ENCODE measurements at places on chromosomes 12 and 14.
A peak's percentile ranks its signal among the peaks of the same experiment; 100 is the strongest.

GRCh38 chr14:79295385-79295784 lies 915.9 kb downstream of the DIO2 start:
- no peak for DNase-seq

DNA sequence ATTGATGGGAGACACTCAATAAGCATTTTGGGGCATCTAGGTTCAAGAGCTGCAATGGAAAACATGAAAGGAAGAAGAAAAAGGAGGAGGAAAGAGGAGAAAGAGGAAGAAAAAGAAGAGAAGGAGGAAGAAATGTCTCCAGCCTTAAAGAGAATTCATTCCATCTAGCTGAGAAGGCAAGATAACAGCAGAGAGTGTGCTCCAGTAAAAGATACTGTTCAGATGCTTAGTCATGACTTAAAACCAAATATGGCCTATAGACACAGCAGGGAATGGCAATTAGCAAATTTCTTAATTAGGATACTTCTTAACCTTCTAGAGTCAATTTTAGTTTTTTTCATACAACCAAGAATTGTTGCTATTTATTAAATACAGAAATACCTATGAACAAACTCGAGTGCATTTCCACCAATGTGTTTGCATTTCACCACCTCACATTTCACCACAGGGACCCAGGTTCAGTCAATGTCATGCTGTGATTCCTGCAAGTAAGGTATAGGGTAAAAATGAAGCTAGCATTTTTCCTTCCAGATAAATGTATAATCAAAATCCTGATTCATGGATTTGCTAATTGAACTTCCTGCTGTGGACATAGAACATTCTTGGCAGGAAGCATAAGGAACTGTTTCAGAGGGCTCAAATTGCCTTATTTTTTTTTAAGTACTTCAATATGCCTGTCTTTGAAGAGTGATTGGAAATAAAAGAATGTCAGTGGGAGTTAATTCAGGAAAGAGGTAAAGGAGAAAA lies 177.8 kb downstream of the RPS29 start:
- DNase-seq: no peak

DNA sequence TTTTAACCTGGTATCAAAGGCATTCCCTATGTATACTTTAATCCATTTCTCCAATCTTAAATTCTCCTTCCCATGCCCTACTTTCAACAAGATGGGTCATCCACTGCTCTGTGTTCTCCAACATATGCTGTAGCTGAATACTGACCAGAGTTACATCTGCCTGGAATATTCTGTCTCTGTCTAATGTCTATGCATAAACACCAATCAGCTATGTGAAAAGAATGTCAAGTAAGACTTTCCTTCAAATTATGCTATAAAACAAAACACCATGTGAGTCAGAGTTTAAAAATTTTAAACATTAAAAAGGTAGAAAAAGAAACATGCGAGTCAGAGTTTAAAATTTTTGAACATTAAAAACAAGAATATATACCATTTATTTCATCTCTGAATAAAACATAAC lies 19.3 kb downstream of the NT5DC3 start:
- DNase-seq: no peak

DNA sequence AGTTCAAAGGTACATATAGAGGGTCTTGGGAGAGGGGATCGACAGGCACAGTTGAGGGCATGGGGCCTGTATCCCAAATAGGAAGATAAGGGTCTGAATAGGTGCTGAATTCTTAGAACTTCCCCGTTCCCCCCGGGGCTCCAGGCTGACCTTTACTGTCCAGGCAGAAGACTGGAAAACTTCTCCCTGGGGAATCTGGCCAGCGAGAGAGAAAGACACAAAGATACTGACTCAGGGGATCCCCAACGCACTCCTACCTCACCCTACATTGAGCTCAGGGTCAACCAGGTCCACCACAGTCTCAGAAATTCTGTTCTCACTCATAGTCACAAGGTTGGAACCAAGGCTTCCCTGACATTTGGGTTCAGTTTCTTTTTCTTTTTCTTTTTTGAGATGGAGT lies 46.2 kb downstream of the ACACB start:
- no peak for DNase-seq

GRCh38 chr12:6697584-6698351 lies 2.8 kb downstream of the PIANP start:
- DNase-seq: peak; percentile 53

DNA sequence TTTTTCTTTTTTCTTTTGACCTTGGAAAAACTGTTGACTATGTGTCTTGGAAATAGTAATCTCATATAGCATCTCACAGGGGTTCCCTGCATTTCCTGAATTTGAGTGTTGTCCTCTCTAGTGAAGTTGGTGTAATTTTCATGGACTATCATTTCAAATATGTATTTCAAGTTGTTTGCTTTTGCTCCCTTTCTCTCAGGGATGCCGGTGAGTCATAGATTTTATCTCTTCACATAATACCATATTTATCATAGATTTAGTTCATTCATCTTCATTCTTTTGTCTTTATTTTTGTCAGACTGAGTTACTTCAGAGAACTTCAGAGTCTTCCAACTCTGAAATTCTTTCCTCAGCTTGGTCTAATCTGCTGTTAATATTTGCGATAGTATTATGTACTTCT lies 1320.6 kb downstream of the LRFN5 start:
- no peak for DNase-seq

- DNase-seq: no peak
These were observed 127.6 kb upstream of the AMIGO2 start for GRCh38 chr12:47207340-47207717.

DNA sequence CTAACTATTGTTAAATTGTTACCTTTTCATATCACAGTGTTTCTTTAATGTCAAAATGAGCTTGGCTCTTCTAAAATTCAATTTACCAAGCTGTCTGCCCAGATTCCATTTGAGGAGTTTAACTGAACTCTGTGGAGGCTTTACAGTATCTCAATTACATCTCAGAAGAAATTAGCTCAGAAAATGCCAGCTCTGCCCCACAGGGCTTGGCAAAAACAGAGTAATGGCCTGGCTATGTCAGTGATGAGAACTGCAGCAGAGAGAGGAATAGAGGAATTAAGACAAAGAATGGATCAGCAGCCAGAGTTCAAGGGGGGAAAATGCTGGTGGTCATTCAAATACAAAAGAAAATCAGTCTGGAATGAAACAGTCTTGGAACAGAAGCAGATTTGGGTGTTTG lies 15.8 kb upstream of the TMTC1 start:
- DNase-seq: no peak

- no peak for DNase-seq
These were observed 57.2 kb upstream of the AEBP2 start for GRCh38 chr12:19382111-19382526.

GRCh38 chr12:89038831-89039512 lies 313.3 kb downstream of the DUSP6 start:
- no peak for DNase-seq

DNA sequence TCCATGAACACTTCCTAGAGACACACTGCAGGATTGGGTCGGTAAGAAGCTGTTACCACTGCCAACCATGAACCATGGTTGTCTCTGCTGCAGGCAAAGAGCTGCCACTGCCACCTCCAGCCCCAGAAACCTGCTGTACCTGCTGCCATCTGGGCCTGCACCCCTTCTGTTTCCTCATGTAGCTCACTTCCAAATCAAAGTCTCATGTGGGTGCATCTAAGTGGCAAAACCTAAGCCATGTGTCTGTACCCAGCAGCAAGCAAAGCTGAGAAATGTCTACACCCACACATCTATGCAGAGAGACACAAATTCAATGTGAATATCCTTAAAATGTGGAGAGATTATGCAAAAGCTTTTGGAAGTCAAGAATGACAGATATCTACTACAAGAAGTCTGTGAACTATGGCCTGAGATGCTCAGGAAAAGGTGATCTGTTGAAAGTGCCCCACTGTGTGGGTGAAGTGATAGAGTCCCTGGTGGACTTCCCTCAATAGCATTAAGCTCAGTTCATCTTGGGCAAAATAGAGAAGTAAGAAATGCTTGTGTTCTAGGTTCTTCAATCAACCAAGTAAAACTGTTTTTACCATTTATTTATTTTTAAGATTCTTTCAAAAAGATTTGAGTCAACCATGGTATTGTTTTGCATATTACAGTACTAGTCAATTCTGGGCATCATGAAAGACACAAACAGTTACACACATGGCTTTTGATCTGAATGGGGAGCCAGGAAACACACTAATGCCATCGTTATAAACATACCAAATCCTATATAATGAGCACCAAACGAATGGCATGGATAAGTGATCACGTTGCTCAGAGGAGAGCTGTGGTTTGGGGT lies 64.4 kb downstream of the FOS start:
- DNase-seq: no peak

- peak; percentile 15 for DNase-seq
These were observed 419 bp upstream of the ATXN7L3B start for GRCh38 chr12:74537126-74537706.

DNA sequence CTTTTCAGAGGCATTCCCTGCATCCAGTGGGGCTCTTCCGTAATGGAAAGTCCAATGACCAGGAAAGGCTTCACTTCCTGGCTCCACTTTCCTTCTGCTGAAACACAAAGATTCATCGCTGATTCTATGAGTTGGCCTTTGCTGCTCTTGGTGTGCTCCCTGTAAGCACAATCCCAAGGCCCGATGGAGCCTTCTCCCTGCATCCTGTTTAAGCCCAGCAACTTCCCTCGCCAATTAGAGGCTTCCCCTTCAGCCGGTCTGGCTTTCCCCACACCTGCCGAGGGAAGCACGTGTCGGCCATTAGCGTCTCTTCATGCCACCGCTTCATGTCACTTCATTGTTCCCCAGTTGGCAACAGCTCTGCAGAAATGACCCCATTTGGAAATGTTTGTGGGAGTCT lies 693.9 kb downstream of the MED13L start:
- DNase-seq: no peak

- DNase-seq: no peak
These were observed 13.6 kb upstream of the GPR68 start for GRCh38 chr14:91258011-91258618.

GRCh38 chr12:39824505-39825212 lies 205.1 kb upstream of the ABCD2 start:
- no peak for DNase-seq

- no peak for DNase-seq
These were observed 923.0 kb upstream of the TMEM132C start for GRCh38 chr12:127343940-127344339.

DNA sequence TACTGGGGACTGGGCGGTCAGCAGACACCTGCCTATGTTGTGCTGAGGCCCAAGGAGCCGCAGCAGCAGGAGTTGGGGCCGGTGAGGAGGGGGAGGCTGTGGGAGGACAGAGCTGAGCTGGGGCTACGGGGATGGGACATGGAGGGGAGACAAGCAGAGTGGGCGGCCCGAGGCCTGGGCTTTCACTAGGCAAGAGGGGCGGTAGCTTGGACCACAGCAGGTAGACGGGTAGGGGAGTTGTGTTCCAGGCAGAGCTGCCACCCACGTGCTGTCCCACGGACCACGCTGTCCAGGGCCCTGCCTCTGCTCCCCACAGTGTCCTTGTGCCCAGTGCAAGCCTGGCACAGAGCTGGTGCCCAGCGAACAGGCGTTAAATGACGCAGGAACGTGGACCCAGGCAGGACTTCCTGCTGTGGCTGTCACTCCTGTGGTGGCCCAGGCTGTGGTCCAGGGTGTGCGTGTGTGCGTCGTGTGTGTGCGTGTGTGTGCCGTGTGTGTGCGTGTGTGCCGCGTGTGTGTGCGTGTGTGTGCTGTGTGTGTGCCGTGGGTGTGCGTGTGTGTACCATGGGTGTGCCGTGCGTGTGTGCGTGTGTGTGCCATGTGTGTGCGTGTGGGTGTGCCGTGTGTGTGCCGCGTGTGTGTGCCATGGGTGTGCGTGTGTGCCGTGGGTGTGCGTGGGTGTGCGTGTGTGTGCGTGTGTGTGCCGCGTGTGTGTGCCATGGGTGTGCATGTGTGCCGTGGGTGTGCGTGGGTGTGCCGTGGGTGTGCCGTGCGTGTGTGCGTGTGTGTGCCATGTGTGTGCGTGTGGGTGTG lies 6.8 kb downstream of the CEP170B start:
- no peak for DNase-seq

DNA sequence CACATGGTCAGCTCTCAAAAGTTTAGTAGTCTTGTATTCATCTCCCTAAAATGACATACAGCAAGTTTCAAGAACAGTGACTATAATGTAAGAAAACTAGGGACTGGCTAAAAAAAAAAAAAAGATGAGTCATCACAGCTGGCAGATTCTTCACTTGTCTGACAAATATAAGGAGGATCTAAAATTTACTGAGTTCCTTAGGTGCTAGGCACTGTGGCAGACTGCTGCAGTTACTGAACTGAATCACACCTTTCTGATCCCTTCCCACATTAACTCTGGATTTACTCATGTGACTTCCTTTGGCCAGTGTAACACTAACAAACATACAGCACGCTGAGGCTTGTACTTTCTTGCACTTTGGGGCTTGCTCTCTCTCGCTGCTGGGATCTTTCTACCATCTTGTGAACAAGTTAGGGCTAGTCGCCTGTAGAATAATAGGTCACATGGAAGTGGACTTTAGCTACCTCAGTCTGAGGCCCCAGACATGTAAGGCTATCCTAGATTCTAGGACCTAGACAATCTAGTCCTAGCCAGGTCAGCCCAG lies 32.1 kb downstream of the BAZ1A start:
- DNase-seq: no peak

DNA sequence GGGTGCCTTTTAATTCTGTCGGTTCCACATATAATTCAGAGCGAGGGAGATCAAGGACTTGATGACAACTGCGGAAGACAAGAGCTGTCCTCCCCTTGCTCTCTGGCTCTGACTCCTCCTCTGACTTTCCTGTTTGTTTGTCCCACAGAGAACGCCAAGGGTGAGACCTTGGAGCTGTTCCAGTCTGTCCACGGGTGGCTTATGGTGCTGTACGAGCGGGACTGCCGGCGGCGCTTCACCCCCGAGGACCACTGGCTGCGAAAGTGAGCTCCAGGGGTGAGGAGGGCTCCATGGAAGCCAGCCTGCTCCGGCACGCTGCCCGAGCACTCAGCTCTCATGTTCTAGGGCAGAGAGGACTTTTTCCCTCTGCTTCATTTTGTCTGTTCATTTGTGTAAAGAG lies 32.8 kb downstream of the UBE3B start:
- DNase-seq: no peak

GRCh38 chr12:132188451-132188901 lies 44.2 kb downstream of the NOC4L start:
- no peak for DNase-seq

DNA sequence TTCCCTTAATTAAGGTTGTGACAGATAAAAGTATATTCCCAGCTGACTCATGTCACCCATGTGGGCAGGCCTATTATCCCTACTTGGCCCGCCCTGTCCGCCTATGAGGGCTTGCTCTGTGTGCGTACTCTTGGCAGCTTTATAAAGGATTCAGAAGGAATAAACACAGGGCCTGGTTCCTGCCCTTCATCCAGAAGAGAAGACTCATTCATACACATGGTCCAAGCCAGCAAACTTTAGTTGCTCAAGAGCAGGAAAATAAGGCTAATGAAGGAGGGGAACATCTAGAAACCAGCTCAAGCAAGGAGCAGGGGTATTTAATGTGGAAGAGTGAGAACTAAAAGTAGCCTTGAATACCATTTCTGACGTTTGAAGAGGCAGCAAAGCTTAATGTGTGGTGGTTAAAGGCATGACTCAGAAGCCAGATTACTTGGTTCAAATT lies 141.9 kb downstream of the CRADD start:
- DNase-seq: no peak

Measured in GM19239 (cell line).